ENCODE measurements at places on chromosomes 4 and X. TPM values are rescaled to one million over a fixed set of nuclear protein-coding genes. Genes with fewer than 3 reads are reported as not detected.

- DNase-seq = no peak
Observed at GRCh38 chr4:128820671-128821070, 11.2 kb downstream of the JADE1 start.

DNA sequence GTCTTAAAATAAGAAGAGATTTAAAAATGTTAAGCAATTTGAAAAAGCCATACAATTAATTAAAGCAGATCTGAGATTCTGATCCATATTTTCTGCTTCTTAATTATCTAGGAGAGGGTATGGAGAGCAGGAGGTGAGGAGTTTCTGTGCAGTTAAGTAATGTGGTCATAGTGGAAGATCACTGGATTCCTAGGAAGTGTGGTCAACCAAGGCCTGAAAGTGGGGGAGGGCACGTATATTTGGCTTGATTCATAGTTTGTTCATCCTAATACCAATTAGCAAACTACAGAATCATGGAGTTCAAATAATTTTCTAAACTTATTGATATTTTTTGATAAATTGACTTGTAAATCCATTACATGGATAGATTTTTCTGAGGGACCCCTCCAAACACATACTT, 768.3 kb downstream of the RAPGEF2 start:
- DNase-seq = no peak

GRCh38 chr4:51843309-51844152, 578 bp downstream of the DCUN1D4 start:
- peak; percentile 86 for DNase-seq

GRCh38 chr4:89572224-89572858, 264.6 kb downstream of the SNCA start:
- no peak for DNase-seq

Gene PNMA5
- total RNA-seq = not detected

Gene RENBP
- 18.9 TPM for total RNA-seq

Gene IL13RA1
- total RNA-seq = 78.7 TPM

Gene P2RY10
- total RNA-seq = not detected
